PC-3 (cell line): ENCODE measurements at places on chromosomes 7 and 10.
A peak's percentile ranks its signal among the peaks of the same experiment; 100 is the strongest.

GRCh38 chr7:98281757-98282606, 496 bp downstream of the BRI3 start:
- DNase-seq: no peak

- peak; percentile 74 for DNase-seq
Measured at GRCh38 chr10:74598891-74599566, 227.4 kb upstream of the KAT6B start.

GRCh38 chr7:7157177-7157886, 25.0 kb upstream of the C1GALT1 start:
- DNase-seq: peak; percentile 49

DNA sequence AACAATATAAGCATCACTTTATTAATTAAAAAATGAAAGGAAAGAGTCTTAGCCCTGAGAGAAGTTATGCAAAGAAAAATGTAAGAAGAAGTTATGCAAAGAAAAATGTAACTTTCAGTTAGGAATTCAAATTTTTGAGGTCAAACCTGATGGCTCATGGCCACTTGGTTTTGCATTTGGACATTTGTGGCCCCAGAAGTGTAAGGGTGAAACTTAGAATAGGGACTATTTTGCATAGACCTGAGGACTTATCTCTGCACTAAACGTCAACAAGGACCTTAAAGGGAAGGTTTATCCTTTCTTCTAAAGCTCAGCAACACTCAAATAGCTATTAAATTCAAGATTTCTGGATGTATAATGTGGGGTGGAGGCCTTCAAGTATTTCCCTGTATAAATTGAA, 724.5 kb upstream of the POT1 start:
- no peak for DNase-seq

DNA sequence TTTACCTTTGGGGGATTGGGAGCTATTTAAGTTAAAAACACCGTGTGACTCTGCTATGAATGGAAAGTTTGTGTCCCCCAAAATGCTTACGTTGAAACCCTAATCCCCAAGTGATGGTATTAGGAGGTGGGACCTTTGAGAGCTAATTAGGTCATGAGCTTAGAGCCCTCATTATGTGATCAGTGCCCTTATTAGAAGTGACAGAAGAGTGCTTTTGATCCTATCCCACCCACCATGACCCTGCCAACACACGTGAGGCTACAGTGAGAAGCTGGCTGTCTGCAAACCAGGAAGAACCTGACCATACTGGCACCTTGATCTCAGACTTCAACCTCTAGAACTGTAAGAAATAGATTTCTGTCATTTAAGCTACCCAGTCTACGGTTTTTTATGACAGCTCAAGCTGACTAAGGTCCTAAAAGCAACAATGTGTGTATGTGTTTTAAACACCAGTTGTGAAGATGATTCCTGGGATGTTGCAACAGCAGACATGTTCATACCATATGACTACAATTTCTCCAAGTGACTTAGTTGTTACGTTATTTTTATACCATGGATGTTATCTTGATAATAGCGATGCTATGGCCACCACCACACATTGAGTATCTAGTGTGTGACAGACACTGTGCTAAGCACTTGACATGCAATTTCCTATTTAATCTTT, 124.4 kb downstream of the PIP4K2A start:
- no peak for DNase-seq

DNA sequence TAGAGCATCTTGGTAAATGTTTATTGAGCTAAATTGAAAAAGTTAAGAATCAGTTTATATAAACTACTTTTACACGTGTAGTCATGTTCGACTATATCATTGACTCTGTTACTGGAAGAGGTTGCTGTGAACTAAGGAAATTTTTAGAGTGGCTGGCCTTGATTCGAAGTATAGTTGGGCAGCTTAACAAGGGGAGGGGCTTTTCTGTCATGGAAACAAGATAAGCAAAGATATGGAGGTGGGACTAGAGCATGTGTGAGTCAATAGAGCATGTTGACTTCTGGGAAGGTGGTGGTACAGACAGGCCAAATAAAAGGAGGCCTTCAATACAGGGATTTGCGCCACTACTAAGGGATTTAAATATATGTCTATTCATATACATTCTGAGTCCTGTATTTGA, 7.6 kb downstream of the ATP5F1C start:
- no peak for DNase-seq

DNA sequence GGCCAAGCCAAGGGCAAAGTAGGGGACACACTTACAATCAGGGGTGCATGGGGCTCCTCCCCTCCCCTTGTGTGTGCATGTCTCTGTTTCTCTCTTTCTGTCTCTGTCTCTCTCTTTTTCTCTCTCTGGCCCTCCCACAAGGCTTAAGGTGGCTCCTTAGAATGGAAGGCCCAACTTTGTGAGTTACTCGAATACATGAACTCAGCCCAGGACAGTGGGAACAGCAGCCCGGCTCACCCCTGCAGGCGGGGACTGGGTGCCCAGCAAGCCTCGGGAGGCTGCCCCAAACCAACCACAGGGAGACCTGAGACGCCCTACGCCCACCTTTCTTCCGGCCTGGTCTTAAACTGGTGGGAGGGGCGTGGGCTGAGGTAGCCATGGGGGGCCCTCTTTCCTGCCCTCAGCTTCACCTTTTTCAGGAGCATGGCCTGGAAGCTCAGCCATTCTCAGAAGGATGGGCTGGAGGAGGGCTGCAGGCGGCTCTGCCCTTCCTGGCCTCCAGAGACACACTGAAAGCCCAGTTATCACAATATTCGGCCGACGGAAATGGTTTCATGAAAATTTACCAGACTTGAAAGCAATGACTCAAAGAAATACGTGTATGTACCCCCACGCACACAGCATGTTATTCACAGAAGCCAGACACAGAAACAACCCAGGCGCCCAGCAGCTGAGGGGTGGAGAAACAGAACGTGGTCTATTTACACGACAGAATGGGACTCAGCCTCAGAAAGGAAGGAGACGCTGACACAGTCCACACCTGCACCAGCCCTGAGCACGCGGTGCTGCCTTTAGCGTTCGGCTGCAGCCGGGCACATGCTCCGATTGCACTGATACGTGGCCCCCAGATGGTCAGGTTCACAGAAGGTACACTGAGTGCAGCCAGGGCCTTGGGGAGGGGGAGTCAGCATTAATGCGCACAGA, 229.5 kb downstream of the PTPRN2 start:
- no peak for DNase-seq

DNA sequence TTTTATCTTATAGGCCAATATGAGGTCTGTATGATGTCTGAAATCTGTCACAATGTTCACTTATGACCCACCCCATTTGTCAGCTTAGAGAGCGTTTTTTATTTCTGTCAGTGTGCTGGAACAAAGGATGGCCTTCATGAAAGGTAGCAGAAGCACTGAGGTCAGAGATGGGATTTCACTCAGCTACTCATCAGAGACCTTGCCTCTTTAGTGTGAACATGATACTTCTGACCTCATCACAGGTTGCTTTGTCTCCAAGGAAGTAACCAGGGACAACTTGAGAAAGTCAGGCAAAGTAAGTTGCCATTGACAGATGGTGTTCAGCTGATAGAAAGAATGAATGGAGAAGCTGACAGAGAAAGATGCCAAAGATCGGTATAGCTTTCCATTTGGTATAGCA, 16.3 kb downstream of the YAE1 start:
- no peak for DNase-seq

GRCh38 chr7:65449505-65449852, 75.8 kb downstream of the ZNF92 start:
- peak; percentile 71 for DNase-seq

- DNase-seq: no peak
Measured at GRCh38 chr10:994836-995558, 6.8 kb downstream of the GTPBP4 start.

DNA sequence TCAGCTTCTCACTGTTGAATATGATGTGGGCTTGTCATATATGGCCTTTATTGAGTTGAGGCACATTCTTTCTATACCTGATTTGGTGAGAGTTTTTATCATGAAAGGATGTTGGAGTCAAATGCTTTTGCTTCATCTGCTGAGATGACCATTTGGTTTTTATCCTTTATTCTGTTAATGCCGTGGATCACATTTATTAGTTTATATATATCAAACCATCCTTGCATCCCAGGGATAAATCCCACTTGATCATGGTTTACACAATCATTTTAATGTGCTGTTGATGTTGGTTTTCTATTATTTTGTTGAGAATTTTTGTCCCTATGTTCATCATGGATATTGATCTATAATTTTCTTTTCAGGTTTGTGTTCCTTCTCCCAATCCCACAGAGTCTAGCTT, 67.0 kb downstream of the EBLN1 start:
- no peak for DNase-seq

- DNase-seq: peak; percentile 20
Measured at GRCh38 chr7:130996205-130996832, 262.3 kb upstream of the KLF14 start.

DNA sequence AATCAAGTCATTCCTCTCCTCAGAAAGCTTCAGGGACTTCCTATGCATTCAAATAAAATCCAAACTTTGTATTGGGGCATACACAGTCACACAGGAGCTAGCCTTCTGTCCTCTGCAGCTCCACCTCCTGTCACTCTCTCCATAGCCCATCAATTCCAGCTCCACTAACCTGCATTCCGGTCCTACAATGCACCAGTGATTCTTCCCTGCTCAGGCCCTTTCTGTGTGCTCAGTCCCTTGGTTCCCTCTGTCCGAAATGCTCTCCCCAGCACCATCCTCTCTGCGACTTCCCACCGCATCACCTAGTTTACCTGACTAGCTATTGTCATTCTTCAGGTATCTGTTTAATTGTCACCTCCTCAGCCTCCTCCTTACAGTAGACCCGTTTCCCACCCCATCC, 26.4 kb upstream of the YAE1 start:
- no peak for DNase-seq

- DNase-seq: no peak
Measured at GRCh38 chr7:21367537-21367936, 60.3 kb upstream of the SP4 start.

DNA sequence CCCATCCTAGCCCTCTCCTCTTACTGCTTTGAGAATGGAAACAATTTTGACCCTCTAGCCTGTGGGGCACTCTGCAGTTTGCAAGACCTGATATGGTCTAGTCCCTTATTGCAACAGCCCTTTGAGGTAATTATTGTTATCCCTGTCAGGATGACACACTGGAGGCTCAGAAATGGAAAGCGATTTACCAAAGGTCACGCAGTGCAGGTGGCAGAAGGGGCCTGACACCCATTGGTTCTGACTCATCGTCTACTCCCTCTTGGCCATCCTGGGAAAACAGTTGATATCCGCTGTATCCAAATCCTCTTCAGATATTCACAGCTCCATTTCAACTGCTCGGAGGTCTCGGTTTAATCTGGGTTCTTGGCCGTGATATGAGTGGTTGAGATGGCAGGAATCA, 44.7 kb upstream of the AQP1 start:
- DNase-seq: no peak

GRCh38 chr7:31419505-31420055, 79.1 kb upstream of the NEUROD6 start:
- DNase-seq: no peak

DNA sequence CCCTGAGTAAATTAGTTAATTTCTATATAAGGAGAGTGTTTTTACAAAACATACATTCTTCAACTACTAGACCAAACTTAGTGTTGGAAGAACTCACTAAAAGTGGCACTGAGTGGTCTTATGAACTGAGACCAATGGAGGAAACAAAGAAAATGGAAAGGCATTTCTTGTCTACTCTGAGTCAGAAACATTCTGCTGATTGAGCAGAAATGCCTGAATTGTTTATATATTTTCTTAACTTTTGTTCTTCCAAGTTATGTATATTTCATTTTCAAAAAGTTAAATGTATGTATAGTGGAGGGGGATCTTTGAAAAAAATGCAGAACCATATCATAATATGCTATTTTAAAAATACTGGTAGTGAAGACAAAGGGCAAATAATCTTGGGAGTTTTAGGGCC, 320.7 kb downstream of the HGF start:
- DNase-seq: no peak

DNA sequence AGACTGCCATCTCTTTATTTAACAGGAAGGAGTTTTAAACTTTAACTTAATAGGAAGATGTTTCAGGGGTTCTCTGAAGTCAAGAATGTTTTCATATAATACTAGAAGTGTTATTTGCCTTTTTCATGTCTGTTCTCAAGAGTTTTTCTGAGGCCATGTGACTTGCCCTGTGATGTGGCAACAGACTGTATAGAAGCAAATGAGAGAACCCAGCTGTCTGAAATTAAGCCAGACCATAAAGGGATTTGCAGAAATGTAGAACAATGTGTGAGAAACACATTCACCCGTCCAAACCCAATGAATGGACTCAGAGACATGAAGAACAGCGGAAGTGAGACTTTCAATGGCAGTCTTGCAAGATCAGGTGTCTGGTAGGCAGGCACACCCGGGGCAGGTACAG, 23.8 kb downstream of the MAPK8 start:
- no peak for DNase-seq

- DNase-seq: no peak
Measured at GRCh38 chr7:118793582-118793981, 569.1 kb downstream of the ANKRD7 start.

DNA sequence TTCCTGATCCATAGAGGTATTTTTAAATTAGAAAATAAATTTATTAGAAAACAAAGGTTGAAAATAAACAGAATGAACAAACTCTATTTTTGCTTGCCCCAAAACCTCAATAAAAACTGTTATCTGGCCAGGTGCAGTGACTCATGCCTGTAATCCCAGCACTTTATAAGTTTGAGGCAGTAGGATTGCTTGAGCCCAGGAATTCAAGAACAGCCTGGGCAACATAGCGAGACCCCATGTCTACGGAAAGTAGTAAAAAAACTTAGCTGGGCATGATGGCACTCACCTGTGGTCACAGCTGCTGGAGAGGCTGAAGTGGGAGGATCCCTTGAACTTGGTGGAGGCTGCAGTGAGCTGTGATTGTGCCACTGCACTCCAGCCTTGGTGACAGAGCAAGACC, 10.3 kb downstream of the SLK start:
- no peak for DNase-seq

DNA sequence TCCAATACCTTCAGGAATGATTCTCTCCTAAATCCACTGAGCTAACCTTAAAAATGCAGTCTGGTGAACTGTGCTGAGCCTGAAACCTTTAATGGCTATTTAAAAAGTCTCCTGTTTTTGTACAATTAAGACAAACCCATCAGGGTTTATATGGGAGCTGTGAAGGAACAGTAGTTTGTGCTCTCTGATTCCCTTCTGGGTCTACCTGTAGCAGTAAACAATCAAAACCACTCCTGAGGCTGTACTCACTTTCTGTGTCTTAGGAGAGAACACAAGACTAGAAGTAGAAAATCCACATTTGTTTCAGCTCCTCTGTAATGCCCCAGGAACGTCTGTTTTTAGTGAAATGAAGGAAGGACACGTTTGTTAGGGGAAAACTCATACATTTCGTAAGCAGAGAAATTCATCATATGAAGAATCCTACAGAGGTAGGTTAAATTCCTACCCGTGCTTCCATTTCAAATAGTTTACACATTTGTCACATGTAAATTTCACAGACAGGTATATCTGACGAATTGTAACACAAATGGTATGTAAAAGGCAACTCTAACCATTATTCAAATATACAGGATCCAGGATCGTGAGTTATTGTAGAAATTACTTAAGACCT, 2.6 kb downstream of the CUX1 start:
- no peak for DNase-seq

GRCh38 chr10:18000601-18001000, 48.9 kb downstream of the SLC39A12 start:
- DNase-seq: no peak

- no peak for DNase-seq
Measured at GRCh38 chr7:2120841-2121830, 111.6 kb downstream of the MAD1L1 start.

- DNase-seq: no peak
Measured at GRCh38 chr7:80213814-80214213, 79.2 kb downstream of the GNAI1 start.
